ENCODE measurements at places on chromosomes 6 and 20.

GRCh38 chr20:42093542-42094440, 475.6 kb upstream of the CHD6 start:
- DNase-seq: no peak

- no peak for DNase-seq
Observed at GRCh38 chr6:8570256-8570920, 135.0 kb upstream of the SLC35B3 start.

GRCh38 chr6:11381801-11382513, 149.5 kb upstream of the NEDD9 start:
- DNase-seq: peak; percentile 74

DNA sequence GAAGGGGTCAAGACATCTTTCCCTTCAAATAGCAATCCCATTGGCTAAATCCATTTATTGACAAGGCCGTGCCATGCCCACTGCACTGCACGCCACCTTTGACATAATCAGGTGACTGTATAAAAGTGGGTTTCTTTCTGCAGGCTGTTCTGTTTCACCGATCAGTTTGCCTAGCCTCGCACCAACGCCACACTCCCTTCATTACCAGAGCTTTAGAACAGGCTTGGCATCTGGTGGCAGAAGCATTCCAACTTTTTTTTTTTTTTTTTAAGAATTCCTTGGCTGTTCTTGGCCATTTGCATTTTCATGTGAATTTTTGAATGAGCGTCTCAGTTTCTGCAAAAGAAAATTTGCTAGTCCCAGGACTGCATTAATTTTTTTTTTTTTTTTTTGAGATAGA, 78.1 kb downstream of the PPP1R3G start:
- no peak for DNase-seq

- no peak for DNase-seq
Observed at GRCh38 chr6:100881707-100882040, 545 bp upstream of the ASCC3 start.

GRCh38 chr6:103870970-103871369, 988.7 kb downstream of the HACE1 start:
- no peak for DNase-seq

- DNase-seq: no peak
Observed at GRCh38 chr20:24469894-24470745, 691 bp downstream of the SYNDIG1 start.

- no peak for DNase-seq
Observed at GRCh38 chr20:37290158-37290810, 829 bp downstream of the MANBAL start.

DNA sequence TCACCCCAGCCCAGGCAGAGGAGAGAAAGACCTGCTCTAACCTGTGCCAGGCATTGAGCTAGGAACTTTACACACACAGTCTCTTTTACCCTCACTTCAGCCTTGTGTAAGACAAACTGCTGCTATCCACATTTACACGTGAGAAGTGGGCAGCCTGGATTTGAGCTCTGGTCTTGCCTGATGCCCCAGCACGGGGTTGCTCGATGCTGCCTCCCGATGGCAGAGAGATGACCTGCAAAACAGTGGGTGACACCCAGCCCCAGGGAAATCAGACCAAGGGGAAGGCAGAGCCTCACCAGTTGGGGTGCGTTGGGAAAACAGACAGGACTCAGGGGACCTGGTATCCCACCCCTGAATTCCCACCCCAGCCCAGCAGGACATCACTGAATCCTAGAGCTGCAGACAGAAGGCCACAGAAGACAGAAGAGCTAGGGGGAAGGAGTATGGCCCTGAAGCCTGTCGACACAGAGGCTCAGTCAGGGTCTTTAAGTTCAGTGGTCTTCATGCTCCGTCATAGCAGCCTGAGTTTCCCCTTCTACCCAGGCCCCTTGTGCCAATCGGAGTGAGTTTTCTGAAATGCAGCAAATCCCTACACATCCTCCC, 990 bp downstream of the BPI start:
- no peak for DNase-seq

GRCh38 chr6:170583756-170584180, 669 bp downstream of the PDCD2 start:
- DNase-seq: no peak

GRCh38 chr20:35617397-35618262, 2.0 kb downstream of the SPAG4 start:
- DNase-seq: peak; percentile 52

DNA sequence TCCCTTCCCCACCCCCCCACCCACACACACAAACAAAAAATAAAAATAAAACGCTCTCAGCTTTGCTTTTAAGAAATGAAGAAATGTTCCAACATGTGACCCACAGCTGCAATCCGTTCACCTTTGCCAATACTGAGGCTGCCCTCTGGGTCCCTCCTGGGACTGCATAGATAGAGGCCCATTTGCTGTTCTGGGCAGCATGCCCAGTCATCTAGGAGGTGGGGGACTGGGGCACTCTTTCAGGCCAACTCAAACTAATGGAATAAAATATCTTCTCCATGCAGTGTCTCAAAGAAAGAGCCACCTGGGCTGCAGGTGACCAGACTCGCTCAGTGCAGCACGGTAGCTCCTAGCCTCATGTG, 79.9 kb downstream of the SLC22A3 start:
- DNase-seq: no peak

- no peak for DNase-seq
Observed at GRCh38 chr20:24765316-24766142, 183.5 kb upstream of the CST7 start.

GRCh38 chr6:163412801-163413344, 1.6 kb upstream of the QKI start:
- DNase-seq: no peak

DNA sequence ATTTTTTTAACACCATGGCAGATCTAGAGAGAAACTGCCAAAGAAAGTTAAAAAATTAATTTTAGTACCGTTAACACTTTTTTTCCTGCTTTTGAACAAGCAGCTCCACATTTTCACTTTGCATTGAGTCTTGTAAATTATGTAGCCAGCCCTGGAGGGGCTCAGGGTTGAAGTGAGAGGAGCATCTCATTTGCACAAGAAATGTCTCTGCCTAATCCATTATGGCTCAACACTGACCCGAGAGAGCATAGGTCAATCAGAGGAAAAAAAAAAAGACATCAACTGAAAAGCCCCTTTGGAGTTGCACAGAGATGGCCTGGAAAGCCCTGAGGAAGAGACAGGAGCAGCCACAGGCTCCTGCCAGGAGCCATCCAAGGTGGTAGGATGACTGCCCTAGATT, 4.3 kb upstream of the SLPI start:
- no peak for DNase-seq
